ENCODE measurements at places on chromosomes 16 and 17. TPM values are rescaled to one million over a fixed set of nuclear protein-coding genes. Genes with fewer than 3 reads are reported as not detected.

The CSH2 gene
- not detected for total RNA-seq

The CETP gene
- not detected for total RNA-seq

The CNGB1 gene
- total RNA-seq: not detected

The SLFN14 gene
- total RNA-seq: not detected

All from articular chondrocyte of knee joint (primary cell).